GM18507 (cell line): ENCODE measurements at places on chromosomes 5 and 9.

GRCh38 chr9:75666856-75667554, 223.5 kb upstream of the PCSK5 start:
- DNase-seq, result no peak

GRCh38 chr5:10502578-10502977, 60.9 kb downstream of the ROPN1L start:
- no peak for DNase-seq

DNA sequence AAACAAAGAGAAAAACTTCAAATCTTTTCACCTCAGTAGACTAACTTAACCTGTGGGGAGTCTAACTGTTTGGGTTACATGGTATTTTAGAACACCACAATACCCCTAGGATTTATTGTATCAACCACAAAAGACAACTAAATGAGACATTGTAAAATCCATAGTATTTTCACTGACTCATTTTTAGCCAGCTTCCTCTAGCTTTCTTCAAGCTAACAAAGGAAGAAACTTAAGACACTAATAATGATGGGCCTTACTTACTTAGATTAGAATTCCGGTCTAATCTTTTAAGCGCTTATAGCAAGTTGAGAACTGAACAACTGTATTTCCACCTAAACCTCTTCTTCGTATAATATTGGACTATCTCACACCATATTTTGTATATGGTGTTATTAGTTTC, 529.3 kb downstream of the DMRTA1 start:
- no peak for DNase-seq

GRCh38 chr5:118461436-118461835, 526.9 kb downstream of the DTWD2 start:
- no peak for DNase-seq

DNA sequence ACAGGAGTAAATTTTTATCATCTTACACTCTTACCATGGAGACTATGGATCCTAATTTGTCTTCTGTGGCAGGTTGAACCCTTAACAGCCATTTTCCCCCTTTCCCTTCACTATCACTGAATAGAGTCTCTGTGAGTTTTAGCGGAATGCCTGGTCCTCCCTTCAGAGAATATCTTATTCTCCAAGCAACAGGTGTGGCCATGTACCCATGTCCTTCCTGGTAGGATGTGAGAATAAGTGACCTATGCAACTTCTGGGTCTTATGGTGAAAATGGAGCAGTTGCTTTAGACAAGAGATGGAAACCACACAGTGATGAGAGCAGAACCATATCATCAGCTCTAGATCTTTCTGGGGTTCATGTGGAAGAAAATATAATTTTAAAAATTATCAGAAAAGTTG, 312.6 kb downstream of the MCTP1 start:
- no peak for DNase-seq

- no peak for DNase-seq
These were observed 213.2 kb upstream of the SLC24A2 start for GRCh38 chr9:20002011-20002410.

GRCh38 chr5:107248066-107248695, 422.6 kb downstream of the EFNA5 start:
- no peak for DNase-seq

DNA sequence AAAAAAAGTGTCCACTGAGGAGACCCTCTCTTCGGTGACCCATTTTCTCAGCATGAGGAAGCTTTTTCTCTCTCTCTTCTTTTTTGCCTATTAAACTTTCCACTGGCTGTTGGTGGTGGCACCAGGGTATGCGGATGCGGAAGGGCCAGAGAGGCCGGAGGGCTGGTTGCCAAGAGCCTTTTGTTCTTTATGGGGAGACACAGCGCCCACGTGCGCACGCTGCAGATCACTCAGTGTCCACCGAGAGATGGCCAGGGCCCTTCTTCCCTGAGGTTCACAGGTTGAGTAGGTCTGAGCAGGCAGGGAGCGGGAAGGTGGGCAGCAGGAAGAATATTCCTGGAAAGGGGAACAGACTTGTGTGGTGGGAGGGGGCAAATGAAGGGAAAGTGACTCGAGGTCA, 69.1 kb downstream of the STK10 start:
- DNase-seq, result no peak

- no peak for DNase-seq
These were observed 291.8 kb downstream of the AOPEP start for GRCh38 chr9:95018099-95018936.

DNA sequence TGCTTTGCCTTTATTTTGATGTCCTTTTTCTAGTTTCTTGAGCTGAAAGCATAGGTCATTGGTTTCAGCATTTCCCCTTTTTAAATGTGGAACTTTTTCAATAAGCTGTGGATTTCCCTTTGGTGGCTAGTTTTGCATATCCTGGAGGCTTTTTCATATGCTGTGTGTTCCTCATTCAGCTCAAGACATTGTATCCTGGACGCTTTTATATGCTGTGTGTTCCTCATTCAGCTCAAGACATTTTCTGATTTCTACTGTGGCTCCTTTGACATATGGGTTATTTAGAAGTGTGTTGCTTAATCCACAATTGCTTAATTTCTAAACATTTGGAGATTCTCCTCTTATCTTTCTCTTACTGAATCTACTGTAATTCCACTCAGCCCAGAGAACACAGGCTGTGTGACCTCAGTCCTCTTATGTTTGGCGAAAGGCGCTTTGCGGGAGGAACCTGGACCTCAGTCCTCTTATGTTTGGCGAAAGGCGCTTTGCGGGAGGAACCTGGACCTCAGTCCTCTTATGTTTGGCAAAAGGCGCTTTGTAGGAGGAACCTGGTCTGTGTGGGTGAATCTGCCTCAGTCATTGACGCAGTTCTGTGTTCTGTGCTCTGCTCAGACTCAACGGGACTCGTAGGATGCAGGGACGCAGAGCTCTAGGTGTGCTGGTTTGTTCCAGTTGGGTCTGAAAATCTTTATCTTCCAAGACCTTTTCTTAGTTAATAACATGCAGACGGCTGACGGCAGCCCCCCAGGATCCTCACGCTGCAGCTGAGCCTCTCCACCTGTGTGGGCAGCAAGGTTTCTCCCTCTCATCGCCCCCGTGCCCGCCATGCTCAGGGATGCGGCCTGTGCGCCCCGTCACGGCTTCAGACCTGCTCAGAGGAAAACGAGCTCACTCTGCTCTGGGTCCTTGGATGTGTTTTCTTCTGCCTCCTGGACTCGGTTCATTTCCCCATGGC, 6.0 kb upstream of the SLC9A3 start:
- DNase-seq, result no peak
